ENCODE measurements at places on chromosomes 11 and 22. TPM values are rescaled to one million over a fixed set of nuclear protein-coding genes. Genes with fewer than 3 reads are reported as not detected.
A peak's percentile ranks its signal among the peaks of the same experiment; 100 is the strongest.

ABCG4 gene
- total RNA-seq: not detected

- no peak overlapping the region for H3K4me3 ChIP-seq
- no peaks in the 10 kb centered on the region for H3K27me3 ChIP-seq
- no peak for DNase-seq
- no peaks in the 10 kb centered on the region for H3K36me3 ChIP-seq
- no peaks in the 10 kb centered on the region for H3K4me1 ChIP-seq
Measured at GRCh38 chr11:81197396-81197795, 1536.3 kb downstream of the FAM181B start.

- peaks cover 5% of the 10 kb centered on the region for H3K36me3 ChIP-seq
- no peak for DNase-seq
- H3K27me3 ChIP-seq: no peaks in the 10 kb centered on the region
- H3K4me3 ChIP-seq: peak overlapping the region; percentile 18
- H3K4me1 ChIP-seq: peaks cover 15% of the 10 kb centered on the region
- H3K27ac ChIP-seq: peak overlapping the region; percentile 52
Measured at GRCh38 chr11:69252490-69252837, 41.5 kb upstream of the MYEOV start.

DNA sequence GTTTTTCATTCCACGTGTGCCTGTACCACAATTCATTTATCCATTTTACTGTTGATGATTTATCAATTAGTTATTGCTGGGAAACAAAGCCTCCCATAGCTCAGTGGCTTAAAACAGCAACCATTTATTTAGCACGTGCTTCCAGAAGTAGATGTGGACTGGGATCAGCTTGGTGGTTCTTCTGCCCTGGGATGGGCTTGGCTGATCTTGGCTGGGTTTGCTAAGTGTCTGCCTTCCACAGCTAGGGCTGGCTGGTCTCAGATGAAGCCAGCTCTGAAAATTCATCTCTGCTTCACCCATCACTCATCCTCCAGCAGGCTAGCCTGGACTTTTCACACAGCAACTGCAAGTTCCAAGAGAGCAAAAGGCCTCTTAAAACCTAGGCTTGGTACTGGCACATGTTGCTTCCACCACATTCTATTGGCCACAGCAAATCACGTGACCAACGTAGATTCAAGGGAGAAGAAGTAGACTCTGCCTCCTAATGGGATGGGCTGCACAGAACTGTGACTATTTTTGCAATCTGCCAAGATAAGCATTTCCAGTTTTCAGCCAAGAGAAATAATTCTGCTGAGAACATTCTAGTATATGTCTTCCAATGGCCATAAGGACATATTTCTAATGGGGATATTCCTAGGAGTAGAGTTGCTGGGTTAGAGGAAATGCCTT lies 124.9 kb downstream of the MN1 start:
- peaks cover 9% of the 10 kb centered on the region for H3K4me1 ChIP-seq
- H3K4me3 ChIP-seq: no peak overlapping the region
- H3K36me3 ChIP-seq: peaks cover 5% of the 10 kb centered on the region
- no peak overlapping the region for H3K27ac ChIP-seq
- no peaks in the 10 kb centered on the region for H3K27me3 ChIP-seq

GLB1L2 gene
- total RNA-seq: 15.5 TPM

DNA sequence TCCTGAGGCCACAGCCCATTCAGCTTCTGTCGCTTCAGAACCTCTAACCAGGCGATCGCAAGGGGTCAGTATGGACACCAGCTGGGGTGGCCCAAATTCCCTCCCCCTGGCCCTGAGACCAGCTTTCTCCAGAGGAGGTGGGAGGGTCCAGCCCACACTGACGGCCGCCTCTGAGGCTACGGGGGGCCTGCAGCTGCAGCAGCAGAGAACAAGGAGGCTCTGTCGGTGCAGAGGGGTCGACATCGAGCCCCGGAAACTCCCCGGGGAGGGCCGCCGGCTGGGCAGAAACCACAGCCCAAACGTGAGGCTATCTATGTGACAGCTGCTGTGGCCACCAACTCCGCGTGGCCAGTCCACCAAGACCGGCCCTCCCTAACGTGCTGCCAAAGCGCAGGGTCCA lies 40.8 kb downstream of the ELFN2 start:
- H3K27me3 ChIP-seq: peaks cover 55% of the 10 kb centered on the region
- no peak for DNase-seq
- H3K36me3 ChIP-seq: no peaks in the 10 kb centered on the region

SYCE3 gene
- total RNA-seq: not detected

- no peak overlapping the region for H3K4me3 ChIP-seq
- peaks cover 2% of the 10 kb centered on the region for H3K36me3 ChIP-seq
- H3K27ac ChIP-seq: no peak overlapping the region
Measured at GRCh38 chr11:65498727-65498976, 193 bp upstream of the MALAT1 start.

DNA sequence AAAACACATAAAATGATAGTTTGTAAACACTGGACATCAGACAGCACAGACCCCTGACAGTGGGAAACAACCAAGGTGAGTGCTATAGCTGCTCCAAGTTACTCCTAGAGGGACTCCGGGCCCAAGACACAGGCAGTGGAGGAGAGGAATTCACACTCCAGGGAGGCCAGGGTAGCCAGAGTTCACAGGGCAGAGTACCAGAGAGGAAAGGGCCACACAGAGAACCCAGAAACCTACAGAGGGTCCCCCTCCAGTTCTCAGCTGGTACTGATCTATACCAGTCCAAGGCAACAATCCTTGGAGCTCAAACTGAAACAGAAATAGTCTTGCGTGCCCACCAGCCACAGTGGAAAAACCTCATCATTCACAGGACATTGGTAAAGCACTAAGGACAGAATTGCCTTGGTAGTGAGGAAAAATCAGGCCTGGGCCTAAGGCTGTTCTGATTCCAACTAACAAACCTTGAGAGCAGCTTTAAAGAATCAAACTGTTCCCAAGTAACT lies 7.6 kb downstream of the VPS37C start:
- peaks cover 35% of the 10 kb centered on the region for H3K36me3 ChIP-seq
- H3K4me1 ChIP-seq: peaks cover 78% of the 10 kb centered on the region
- no peak for DNase-seq
- H3K27me3 ChIP-seq: no peaks in the 10 kb centered on the region
- peak overlapping the region; percentile 49 for H3K4me3 ChIP-seq
- peak overlapping the region; percentile 49 for H3K27ac ChIP-seq

YPEL1 gene
- total RNA-seq: 3.3 TPM

RFPL2 gene
- 0.52 TPM for total RNA-seq

GRCh38 chr11:128757886-128758612 lies 64.2 kb downstream of the FLI1 start:
- peak; percentile 4 for DNase-seq
- H3K4me1 ChIP-seq: peaks cover 8% of the 10 kb centered on the region
- H3K27me3 ChIP-seq: peaks cover 21% of the 10 kb centered on the region
- no peaks in the 10 kb centered on the region for H3K36me3 ChIP-seq
- H3K27ac ChIP-seq: no peak overlapping the region

- no peak overlapping the region for H3K4me3 ChIP-seq
- no peaks in the 10 kb centered on the region for H3K27me3 ChIP-seq
- no peaks in the 10 kb centered on the region for H3K36me3 ChIP-seq
- no peak for DNase-seq
Measured at GRCh38 chr11:58222721-58223120, 6.0 kb downstream of the OR10Q1 start.

PHF21B gene
- total RNA-seq: not detected

- no peak for DNase-seq
- H3K27me3 ChIP-seq: no peaks in the 10 kb centered on the region
- H3K36me3 ChIP-seq: peaks cover 13% of the 10 kb centered on the region
Measured at GRCh38 chr11:6544921-6545850, 48.1 kb downstream of the DNHD1 start.

GRCh38 chr11:113256431-113257202 lies 57.8 kb upstream of the TTC12 start:
- no peak overlapping the region for H3K4me3 ChIP-seq
- no peak overlapping the region for H3K27ac ChIP-seq
- no peaks in the 10 kb centered on the region for H3K36me3 ChIP-seq

DNA sequence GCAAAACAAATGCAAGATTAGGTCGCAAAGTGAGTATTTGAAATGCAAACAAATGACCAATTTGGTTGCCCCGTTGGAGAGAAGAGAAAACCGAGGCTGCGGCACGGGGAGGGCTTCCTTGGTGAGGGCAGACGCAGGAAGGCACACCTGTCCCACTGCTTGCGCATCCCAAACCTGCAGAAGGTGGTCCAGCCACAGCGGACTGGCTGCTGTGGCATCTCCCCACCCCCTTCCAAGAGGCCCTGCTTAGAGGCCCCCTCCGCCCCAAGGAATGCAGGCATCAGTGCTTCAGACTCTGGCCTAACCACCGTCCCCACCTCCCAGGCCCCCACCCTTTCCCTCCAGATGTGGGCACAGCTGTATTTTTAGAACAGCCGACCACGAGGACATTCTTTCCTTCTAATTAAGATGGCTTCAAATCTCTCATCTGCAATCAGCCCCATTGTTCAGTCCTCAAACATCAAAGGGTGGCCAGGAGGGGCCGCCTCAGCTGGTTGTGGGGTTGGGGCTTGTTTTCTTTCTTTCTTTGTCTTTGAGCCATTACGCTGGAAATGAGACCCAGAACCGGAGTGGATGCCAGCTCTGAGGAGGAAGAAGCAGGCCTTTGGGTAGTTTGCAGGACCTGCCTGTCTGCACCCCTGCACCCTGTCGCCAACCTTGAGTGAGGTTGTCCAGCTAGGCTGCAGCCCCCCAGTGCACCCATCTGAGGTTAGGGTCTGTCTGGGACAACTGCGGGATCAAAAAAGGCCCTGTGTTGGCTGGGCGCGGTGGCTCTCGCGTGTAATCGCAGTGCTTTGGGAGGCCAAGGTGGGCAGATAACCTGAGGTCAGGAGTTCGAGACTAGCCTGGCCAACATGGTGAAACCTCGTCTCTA lies 9.4 kb upstream of the DERL3 start:
- no peak overlapping the region for H3K4me3 ChIP-seq
- H3K27me3 ChIP-seq: peaks cover 8% of the 10 kb centered on the region
- no peak for DNase-seq
- no peak overlapping the region for H3K27ac ChIP-seq
- no peaks in the 10 kb centered on the region for H3K4me1 ChIP-seq

DNA sequence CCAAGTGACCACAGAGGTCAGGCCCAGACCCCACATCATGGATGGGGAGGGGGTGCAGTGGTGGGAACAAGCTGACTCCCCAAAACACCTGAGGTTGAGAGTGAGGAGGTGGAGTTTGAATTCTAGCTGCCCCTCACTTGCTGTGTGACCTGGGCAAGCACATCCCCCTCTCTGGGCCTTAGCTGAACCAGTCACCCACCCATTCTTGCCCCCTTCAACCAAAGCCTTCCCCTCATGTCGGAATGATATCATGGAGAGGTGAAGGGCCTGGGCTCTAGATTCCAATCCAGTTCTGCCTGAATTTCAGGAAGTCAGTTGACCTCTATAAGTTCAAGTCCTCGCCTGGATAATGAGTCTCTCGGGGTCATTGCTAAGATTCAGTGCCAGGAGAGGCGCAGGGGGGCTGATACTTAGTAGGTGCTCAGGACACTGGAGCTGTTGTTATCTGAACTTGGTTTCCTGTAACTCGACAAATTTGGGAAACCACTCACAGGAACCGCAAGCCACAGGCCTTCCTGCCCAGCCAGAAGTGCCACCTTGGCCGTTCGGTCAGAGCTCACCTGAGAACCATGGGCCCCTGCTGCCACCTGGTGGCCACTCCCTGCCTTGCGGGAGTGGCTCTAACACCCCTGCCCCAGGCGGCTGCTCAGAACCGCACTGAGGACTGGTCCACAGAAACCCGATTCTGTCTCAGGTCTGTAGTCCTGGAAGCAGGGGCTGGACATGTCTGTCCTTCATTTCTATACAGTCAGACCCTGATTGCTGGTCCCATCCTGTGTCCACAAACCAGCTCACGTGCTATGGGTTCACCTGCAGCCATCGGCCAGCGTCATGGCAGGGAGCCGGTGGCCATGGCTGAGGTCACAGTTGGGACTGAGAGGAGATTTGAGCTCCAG lies 6.9 kb downstream of the CDC42EP1 start:
- DNase-seq: peak; percentile 96
- peak overlapping the region; percentile 87 for H3K4me3 ChIP-seq
- H3K27me3 ChIP-seq: no peaks in the 10 kb centered on the region
- peak overlapping the region; percentile 99 for H3K27ac ChIP-seq
- peaks cover 98% of the 10 kb centered on the region for H3K4me1 ChIP-seq

DNA sequence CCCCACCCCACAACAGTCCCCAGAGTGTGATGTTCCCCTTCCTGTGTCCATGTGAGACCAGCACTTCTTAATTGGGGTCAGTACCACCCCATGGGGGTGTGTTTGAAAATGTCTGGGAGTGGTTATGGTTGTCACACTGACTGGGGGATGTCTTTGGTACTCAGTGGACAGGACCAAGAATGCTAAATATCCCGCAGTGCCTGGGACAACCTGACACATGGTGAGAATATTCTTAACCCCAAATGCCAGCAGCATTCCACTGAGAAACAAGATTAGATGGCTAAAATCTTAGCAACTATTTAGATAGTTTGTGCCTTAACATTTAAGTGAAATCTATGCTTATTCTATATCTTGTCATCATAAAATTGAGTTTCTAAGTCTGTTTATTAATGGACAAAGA lies 177.5 kb upstream of the ZBED5 start:
- no peaks in the 10 kb centered on the region for H3K36me3 ChIP-seq
- no peak for DNase-seq
- peaks cover 73% of the 10 kb centered on the region for H3K27me3 ChIP-seq
- H3K4me3 ChIP-seq: no peak overlapping the region
- H3K27ac ChIP-seq: no peak overlapping the region
- no peaks in the 10 kb centered on the region for H3K4me1 ChIP-seq

DNA sequence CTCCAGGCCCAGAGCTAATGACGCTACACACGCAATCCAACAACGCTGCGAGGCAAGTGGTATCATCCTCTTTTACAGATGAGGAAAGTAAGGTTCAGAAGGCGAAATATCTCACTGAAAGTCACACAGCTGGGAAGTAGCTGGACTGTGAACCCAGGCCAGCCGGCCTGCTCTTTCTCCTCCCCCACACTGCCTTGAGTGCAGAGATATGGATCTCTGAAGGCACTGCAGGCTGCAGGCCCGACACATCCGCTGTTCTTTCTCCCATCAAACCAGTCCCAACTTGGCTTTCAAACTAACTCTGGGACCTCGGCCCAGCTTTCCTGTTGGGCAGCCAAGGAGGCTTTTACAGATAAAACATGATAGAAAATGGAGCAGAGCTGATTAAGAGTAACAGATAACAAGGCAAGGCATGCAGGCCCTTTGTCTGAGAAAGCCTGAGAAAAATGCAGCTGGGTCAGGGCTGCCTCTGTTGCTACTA lies 64.0 kb upstream of the PTPRJ start:
- H3K36me3 ChIP-seq: no peaks in the 10 kb centered on the region
- H3K4me1 ChIP-seq: peaks cover 41% of the 10 kb centered on the region

- no peak overlapping the region for H3K27ac ChIP-seq
- no peaks in the 10 kb centered on the region for H3K4me1 ChIP-seq
- no peak for DNase-seq
- H3K36me3 ChIP-seq: no peaks in the 10 kb centered on the region
Measured at GRCh38 chr11:14224395-14224794, 134.6 kb downstream of the RRAS2 start.

GRCh38 chr11:131688048-131688693 lies 317.8 kb downstream of the NTM start:
- no peak overlapping the region for H3K27ac ChIP-seq
- H3K4me3 ChIP-seq: no peak overlapping the region
- no peaks in the 10 kb centered on the region for H3K36me3 ChIP-seq
- H3K27me3 ChIP-seq: no peaks in the 10 kb centered on the region
